ENCODE measurements at places on chromosomes 3 and 15. TPM values are rescaled to one million over a fixed set of nuclear protein-coding genes. Genes with fewer than 3 reads are reported as not detected.

ATG3 gene
- 43.2 TPM for polyA plus RNA-seq

FHIT gene
- 8.7 TPM for polyA plus RNA-seq

GPR62 gene
- polyA plus RNA-seq, result 0.35 TPM

HCN4 gene
- polyA plus RNA-seq, result 0.10 TPM

IFT57 gene
- 71.5 TPM for polyA plus RNA-seq

WDR93 gene
- 1.5 TPM for polyA plus RNA-seq

BNC1 gene
- polyA plus RNA-seq, result 1.6 TPM

CCDC14 gene
- polyA plus RNA-seq, result 256 TPM

KY gene
- 2.8 TPM for polyA plus RNA-seq

CDHR4 gene
- polyA plus RNA-seq, result 3.2 TPM

PPM1M gene
- polyA plus RNA-seq, result 36.3 TPM

TICRR gene
- 11.0 TPM for polyA plus RNA-seq

KNG1 gene
- polyA plus RNA-seq, result 0.43 TPM

DYNC1LI1 gene
- 40.9 TPM for polyA plus RNA-seq

AGTR1 gene
- 20.0 TPM for polyA plus RNA-seq

TSC22D2 gene
- 88.4 TPM for polyA plus RNA-seq

SLC28A2 gene
- polyA plus RNA-seq, result 0.46 TPM

AADACL2 gene
- polyA plus RNA-seq, result not detected

FBLN2 gene
- 42.3 TPM for polyA plus RNA-seq

RPS27L gene
- 93.6 TPM for polyA plus RNA-seq

All from left lung (tissue), 14 donors.